Stimulated activated CD4-positive, alpha-beta T cell treated with anti-CD3 and anti-CD28 coated beads, Interleukin-15, amount 100 ng/mL, for 1 hour (primary cell): ENCODE measurements at places on chromosomes 6 and 20.

DNA sequence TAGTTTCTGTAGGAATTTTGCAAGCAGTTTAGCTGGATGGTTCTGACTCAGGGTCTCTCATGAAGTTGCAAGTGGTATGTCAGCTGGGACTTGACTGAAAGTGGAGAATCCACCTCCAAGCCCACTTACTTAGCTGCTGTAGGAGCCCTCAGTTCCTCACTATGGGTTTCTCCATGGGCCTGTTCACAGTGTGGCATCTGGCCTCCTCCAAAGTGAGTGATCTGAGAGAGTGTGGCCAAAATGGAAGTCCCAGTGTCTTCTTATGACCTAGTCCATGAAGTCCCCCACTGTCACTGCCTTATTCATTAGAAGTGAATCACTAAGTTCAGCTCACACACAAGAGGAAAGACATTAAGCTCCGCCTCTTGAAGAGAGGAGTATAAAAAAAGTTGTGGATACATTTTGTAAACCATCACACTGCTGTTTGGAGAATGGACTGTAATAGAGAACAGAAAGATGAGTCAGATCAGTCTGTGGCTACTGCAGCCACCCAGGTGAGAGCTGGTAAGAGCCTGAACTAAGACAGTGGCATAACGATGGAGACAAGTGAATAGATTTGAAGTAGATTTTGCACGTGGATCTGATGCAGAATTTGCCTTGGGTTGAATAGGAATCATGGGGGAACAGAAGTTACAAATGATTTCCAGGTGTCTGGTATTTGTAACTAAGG is 4.9 kb upstream of the NELFCD start:
- no peak for DNase-seq

- DNase-seq = no peak
Observed at GRCh38 chr6:13965582-13966127, 40.9 kb downstream of the RNF182 start.

GRCh38 chr6:42241915-42242314 is 24.3 kb upstream of the MRPS10 start:
- no peak for DNase-seq

DNA sequence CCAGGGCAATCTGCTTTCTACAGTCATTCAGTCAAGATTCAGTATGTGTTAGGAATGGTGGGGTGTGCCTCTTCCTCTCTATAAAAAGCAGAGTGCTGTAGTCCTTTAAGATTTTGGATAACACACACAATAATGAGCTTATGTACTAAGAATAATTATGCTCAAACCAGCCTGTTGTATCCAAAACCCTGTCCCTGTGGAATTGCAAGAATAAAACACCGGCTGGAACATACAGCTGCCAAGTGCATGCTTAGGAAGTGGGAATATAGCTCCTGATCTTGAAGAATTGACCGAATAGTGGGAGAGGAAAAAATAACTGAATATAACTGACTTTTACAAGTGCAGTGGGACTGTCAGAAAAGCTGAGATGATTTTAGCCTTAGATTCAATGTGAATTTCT is 979 bp upstream of the MOCS1 start:
- no peak for DNase-seq

GRCh38 chr6:395432-396125 is 4.0 kb downstream of the IRF4 start:
- no peak for DNase-seq

- DNase-seq = no peak
Observed at GRCh38 chr20:35039146-35039545, 53.5 kb downstream of the TRPC4AP start.

- DNase-seq = no peak
Observed at GRCh38 chr6:63578757-63579156, 6.5 kb downstream of the LOC128125822 start.

DNA sequence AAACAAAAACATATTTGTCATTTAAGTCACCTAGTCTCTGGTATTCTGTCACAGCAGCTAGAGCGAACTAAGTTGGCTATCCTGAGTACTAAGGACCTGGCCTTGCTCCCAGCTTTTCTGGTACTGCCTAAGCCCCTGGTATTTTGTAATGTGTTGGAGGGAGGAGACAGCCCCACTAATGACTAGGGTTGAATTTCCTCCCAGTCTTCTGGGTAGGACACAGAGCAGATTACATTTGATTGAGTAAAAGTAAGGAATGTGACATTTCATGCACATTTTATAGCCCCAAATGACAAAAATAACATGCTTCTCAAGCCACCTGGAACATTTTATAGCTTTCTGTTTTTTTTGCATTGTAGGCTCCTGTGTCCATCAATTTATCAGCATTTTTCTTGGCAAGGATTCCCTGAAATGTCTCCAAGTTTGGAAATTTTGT is 47.9 kb upstream of the DDR1 start:
- no peak for DNase-seq

GRCh38 chr6:44674226-44675155 is 287.0 kb downstream of the CDC5L start:
- no peak for DNase-seq

DNA sequence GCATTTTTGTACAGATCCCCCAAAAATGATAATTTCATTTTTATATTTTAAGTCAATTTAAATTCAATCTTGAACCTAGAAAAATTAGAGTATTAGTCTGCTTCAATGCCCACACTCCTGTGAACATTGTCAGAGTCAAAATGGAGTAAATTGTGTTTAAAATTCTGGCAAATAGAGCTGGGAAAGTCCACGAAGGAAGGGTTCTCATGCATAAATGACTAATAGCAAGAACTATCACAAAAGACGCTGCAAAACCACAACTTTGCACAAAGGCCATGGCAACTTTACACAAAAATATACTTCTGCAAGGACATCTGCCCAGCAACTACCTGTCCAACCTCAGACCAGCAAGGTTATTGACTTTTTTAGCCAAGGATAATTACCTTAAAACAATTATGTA is 203.2 kb upstream of the SMLR1 start:
- no peak for DNase-seq

GRCh38 chr6:166235666-166236292 is 68.1 kb upstream of the TBXT start:
- DNase-seq = no peak

- DNase-seq = no peak
Observed at GRCh38 chr6:138809677-138810076, 13.8 kb downstream of the ECT2L start.
